ENCODE measurements at places on chromosomes 11 and 22. TPM values are rescaled to one million over a fixed set of nuclear protein-coding genes. Genes with fewer than 3 reads are reported as not detected.

GRCh38 chr11:119750056-119750455 is 21.1 kb upstream of the NECTIN1 start:
- DNase-seq: no peak

GRCh38 chr11:40337118-40337517 is 1122.3 kb downstream of the LRRC4C start:
- no peak for DNase-seq

DNA sequence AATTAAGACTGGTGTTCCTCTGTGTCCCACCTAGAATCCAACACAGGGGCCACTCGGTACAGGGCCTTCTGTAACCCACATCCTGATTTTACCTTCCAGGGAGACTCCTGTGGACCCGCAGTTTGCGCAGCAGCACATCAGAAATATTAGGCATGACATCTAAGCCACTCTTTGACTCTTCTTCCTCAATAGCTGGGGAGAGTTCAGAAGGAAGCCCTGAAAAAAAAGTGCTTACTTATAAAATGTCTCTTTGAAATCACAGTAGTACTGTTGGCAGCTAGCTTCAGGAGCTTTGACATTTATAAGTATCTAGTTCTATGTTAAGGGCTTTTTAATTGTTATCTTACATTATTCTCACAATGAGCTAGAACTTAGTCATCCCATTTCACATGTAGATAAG is 41.2 kb upstream of the LYVE1 start:
- no peak for DNase-seq

GRCh38 chr22:39496131-39496838 is 5.8 kb upstream of the MIEF1 start:
- DNase-seq: peak; percentile 78

DNA sequence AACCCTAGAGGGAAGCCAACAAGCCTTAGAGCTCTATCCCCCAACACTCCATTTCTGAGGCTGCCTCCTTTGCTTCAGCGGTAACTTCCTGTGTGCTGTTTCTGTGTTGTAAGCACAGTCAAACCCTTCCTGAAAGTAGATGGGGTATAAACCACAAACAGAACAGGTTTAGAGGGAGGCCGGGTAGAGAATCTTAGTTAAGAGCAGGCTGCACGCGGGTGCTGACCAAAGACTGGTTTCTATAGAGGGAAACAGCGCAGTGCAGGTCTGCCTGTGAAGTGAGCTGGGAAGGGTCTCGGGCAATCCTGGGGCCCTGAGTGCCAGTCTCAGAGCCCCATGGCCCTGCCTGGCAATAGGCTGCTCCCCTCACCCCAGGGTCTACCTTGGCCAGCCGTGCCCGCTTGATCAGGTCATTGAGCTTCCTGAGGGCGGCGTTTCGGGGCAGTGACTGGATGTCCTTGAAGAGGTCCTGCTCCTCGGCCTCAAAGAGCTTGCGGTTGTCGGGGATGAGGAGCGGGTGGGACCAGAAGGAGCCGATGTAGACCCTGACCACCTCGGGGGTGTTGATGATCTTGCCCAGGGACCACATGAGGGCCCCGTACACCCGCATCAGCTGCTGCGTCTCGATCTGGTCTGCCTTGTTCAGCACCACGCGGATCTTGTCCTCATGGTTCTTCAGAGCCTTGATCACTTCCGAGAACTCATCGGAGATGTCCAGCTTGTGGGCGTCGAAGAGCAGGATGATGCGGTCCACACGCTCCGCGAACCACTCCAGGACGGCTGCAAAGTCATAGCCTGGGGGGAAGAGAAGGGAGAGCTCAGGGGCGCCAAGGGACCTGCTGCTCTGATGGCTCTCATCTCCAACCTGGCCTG is 15.3 kb upstream of the CDC42BPG start:
- DNase-seq: no peak

DNA sequence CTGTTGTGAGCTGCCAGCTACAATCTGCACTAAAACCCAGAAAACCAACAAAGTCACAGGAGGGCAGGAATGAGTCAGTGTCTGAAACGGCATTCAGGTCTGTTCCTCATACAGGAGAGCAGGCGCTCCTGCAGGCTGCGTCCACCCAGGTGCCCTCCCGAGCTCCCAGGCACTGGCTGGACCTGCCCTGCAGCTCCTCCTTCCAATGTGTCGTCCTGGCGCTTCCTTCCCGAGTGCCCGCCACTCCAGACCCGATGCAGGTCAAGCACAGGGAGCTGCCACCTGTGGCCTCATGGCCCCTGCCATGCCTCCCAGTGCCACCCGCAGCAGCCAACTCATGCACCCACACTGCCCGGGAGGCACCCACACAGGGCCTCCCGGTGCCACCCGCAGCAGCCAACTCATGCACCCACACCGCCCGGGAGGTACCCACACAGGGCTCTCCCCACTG is 12.0 kb downstream of the BRD1 start:
- no peak for DNase-seq

DNA sequence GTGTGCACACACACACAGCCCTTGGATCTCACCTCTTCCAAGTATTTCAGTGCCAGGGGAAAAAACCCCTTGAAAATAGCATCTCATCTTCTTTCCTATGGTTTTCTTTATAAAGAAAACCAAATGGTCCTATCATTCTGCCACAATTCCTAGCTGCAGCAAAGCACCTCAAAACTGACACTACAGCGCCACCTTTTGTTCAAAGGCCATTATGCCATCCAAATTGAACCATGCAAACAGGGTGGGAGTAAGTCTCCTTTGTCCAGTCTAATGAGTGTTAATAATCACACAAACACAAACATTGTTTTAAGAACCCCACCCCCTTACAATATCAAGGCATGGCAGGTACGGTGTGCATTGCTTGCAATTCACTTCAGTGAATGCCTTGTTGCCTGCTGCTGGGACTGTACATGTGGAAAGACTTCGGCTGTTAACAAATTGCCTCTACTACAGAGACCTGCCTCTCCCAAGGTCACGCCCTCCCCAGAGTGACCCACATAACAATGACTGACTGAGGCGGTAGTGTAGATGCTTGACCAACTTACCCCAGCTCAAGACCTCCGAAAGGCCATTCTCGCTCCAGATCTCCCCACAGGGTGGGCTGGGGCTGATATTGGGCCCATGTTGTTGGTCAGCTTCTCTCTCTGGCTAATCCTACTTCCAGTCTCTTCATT is 31.7 kb downstream of the FAM181B start:
- DNase-seq: no peak

GRCh38 chr11:77833302-77833701 is 12.4 kb downstream of the AAMDC start:
- no peak for DNase-seq

GRCh38 chr11:106224172-106224571 is 146.7 kb downstream of the AASDHPPT start:
- no peak for DNase-seq

GRCh38 chr22:23384923-23385677 is 195.0 kb downstream of the IGLL1 start:
- peak; percentile 71 for DNase-seq

DNA sequence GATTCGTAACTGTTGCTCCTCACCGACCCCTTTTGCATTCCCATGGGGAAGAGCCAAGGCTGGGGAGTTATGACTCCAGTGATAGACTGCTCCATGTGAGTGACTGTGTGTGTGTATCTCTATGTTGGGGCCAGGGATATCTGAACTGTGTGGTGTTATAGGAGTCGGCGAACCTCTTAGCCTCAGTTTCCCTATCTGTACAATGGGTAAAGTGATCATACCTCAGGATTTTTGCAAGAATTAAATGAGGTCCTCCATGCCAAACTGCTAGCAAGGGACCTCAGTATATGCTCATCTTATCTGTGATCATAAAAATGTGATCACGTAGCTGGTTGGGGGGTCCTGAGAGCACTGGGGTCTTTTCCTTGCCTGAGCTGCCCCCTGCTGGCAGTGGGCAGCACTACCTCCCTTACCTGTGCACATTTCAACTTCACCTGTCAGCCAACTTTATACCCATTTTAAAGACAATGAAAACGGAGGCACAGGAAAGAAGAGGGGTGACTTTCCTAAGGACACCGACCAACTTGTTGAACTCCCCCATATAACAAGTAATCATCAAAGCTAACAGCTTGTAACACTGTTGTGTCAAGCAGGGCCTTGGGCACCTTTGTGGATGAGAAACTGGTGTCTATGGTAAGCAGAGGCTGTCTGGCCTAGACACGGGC is 1.4 kb upstream of the DPP3 start:
- DNase-seq: no peak

DNA sequence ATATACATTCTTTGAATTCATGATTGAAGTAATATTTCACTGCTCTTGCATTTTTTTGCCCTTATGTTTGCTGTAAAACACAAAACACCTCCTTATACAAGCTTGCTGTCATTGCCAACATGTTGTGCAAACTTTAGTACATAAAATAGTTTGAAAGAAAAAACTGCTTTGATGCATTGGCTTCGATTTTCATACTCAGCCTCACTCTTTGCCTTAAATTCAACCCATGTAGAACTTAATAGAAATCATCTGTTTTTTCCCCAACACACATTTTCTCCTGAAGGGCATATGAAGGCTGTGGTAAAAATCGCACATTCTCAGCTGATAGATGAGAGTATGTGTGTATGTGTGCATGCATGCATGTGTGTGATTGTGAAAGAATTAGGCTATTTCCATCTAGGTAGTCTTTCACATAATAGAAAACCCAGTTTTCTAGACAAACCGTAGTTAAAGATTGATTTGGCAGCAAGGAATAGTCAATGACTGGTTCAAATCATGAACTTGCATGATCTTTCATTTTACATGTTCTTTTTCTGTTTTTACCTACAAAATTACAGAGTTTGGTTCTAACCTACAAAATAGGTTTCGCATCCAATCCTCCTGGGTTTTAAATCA is 72.8 kb upstream of the MTMR2 start:
- DNase-seq: no peak

GRCh38 chr11:101777476-101777875 is 137.3 kb upstream of the CEP126 start:
- DNase-seq: no peak

- no peak for DNase-seq
These were observed 20.9 kb upstream of the DENND5A start for GRCh38 chr11:9285850-9286587.

DNA sequence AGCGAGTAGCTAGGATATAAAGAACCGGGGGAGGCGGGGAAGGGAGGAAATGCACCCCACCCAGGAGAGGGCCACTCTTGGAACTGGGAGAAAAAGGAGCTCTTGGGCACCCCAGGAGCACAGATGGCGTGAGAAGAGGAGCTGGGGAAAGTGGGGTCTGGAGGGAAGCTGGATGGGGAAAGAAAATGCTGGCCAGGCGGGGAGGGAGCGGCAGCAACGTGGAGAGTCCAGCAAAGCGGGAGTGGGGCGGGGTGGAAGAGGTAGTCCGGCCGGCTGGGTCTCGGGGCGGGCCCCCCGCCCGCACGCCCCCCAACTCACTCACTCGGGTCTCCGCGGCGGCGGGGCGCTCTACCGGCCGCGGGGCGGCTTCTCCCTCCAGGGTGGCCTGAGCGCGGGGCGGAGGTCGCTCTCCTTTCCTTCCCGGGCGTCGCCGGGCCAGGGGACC is 522 bp downstream of the TOB2 start:
- DNase-seq: peak; percentile 32

- DNase-seq: peak; percentile 80
These were observed 925 bp upstream of the KCNJ11 start for GRCh38 chr11:17389211-17389956.

DNA sequence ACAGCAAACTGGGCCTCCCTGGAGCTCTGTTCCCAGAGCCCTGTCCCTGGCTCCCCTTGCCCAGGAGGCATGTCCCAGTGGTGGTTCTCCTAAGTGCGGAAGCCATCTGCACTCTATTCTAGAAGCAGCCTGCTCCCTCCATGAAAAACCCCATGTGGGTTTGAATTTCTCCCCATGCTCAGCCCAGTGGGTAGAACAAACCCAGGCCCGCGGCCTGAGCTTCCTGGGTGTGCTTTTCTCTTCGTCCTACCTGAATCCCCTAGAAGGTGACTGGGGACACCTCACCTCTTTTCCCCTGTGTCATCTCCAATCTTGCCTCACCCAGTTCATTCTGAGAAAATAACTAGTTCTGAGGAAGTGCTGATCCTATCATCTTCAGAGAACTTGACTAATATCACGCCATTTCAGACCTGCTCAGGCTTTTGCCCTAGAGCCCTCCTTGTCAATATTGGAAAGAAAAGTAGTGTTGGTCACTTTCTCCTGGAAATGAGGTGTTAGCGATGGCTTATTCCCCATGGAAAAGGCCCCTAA is 15.9 kb downstream of the IL10RA start:
- DNase-seq: no peak

GRCh38 chr11:27619763-27620335 is 80.4 kb downstream of the BDNF start:
- DNase-seq: no peak

DNA sequence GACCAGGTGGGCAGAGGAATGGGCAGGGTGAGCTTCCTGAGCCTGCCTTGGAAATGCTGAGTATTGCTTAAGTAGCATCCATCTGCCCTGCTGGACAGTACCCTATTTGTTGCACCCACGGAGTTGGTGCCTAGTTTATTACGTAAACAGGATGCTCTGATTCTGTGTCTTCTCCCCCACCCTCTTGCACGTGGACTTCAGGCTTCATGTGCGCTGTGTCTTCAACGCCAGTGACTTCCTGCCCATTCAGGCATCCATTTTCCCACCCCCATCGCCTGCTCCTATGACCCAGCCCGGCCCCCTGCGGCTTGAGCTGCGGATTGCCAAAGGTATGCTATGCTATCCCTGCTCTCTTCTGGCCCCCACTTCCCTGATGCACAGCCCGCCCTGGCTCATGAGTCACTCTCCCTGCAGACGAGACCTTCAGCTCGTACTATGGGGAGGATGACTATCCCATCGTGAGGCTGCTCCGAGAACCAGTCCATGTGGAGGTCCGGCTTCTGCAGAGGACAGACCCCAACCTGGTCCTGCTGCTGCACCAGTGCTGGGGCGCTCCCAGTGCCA is 5.7 kb downstream of the ZP1 start:
- DNase-seq: no peak

DNA sequence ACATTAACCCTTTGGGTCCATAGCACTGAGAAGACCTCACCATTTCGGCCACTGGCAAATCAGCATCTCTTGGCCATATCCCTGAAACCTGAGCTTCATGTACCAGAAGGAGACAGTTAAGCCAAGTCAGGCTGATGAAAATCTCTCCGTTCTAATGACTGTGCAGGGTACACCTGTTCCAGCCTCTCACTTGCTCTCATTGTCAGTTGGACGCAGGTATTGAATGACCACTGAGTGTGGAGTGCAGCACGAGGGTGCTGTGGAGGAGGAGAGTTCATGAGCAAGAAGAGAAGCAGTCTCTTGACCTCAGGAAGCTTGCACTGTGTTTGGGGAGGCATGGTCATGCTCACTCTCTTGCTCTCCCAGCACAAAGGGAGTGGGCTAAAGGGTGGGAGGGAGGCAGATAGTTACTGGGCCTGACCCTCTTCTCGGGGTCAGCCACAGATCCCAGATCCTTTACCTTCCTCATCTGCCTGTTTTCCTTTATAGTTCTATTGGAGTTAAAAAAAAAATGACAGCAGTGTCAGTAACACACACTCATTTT is 65.2 kb downstream of the ZBTB16 start:
- no peak for DNase-seq

GRCh38 chr22:48417225-48418070 is 1410.2 kb downstream of the BRD1 start:
- no peak for DNase-seq

SMTNL1 gene
- not detected for total RNA-seq

GRIA4 gene
- total RNA-seq: not detected

DBX1 gene
- not detected for total RNA-seq

RPLP2 gene
- total RNA-seq: 1,926 TPM

UBQLNL gene
- 0.76 TPM for total RNA-seq

PNPLA3 gene
- 0.76 TPM for total RNA-seq

NXPE1 gene
- not detected for total RNA-seq

CRYAB gene
- total RNA-seq: 52.9 TPM

APOA5 gene
- not detected for total RNA-seq

MMP12 gene
- total RNA-seq: not detected
